CD4-positive, alpha-beta T cell treated with Interleukin-6 at 100 ng/mL for 8 hours (primary cell): ENCODE measurements at places on chromosomes 2 and 18.

GRCh38 chr18:42706029-42706608, 409.4 kb downstream of the RIT2 start:
- no peak for DNase-seq

DNA sequence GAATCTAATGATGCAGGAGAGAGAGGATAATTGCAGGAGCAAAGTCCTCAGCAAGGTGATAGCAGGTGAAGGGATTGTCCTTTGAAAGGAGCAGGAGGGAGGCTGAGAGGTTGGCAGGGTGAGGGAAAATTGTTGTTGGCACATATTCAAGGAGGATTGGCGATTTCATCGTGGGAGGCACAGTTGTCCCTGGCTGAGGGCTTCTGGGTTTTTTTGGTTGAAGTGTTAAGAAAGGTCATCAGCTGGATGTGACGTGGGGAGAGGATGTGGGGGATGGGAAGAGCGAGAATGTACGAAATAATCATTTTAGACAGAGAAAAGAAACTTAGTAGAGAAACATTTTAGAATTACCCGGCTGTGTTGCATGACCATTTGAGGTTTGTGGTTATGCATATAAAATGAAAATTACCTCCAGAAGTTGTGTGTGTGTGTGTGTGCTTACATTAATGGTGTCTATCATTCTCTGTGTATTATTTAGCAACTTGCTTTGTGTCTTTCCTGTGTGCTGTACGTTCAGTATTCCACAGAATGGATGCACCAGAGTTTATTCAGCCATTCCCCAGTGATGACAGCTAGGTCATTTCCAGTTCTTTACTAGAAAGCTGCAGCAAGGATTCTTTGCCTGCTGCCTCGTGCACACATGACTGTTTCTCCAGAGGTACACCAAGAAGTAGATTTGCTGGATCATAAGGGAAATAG, 67.6 kb downstream of the SDC1 start:
- DNase-seq = no peak

DNA sequence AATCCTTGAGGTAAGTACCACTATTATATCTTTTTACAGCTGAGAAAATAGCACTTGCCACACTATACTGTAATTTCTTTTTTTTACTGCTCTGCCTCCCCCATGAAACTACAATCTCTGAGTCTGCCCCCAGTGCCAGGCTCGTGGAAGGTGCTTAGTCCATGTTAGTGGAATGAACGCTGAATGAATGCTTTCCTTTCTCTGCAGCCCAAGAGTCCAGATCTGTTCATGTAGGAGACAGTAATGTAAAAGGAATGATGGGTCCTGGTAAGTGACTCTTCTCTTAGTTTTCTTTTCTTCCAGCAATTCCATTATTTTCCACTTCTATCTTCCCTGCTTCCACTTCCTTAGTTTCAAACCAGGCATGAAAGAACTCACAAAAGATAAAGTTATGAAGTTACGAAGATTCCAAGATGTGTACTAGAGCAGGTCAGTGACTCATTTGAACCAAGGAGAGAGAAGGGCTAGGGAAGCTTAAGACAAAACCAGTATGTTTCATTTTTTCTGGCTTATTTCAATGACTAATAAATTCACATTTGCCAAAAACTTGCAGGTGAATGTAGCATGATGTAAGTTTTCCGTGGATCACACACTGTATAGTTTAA, 46.0 kb downstream of the ARHGEF33 start:
- no peak for DNase-seq

- DNase-seq = no peak
Measured at GRCh38 chr2:30272761-30273573, 41.6 kb downstream of the LBH start.

DNA sequence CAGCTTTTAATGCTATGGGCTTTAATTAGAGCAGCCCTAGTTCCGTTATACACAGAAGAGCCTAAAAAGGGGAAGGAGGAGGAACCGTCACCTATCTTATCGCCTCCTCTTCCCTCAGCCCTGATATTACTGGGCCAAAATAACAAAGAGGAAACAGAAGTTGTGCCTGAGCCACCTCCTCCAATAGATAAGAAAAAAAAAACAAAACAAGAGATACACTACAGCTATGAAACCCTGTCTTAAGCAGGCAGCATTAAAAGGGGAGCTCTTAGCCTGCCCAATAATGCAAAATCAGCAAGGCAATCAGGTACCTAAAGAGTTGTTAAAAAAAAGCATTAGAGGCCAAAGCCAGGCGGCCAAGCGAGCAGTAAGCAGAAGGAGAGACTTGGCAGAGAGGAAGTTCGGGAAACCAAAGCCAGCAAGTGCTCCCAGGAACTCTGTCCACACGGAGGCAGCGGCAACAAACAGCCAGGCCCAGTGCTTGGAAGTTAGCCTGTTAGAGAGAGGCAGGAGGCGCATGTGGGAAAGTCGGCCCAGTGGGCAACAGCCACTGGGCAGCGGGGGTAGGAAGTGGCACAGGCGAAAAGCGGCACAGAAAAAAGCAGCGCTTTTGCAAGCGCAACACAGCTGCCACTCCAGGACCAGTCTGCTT, 41.8 kb upstream of the PDK1 start:
- DNase-seq = no peak
